CMK (cell line): ENCODE measurements at places on chromosomes 6 and 20.
A peak's percentile ranks its signal among the peaks of the same experiment; 100 is the strongest.

DNA sequence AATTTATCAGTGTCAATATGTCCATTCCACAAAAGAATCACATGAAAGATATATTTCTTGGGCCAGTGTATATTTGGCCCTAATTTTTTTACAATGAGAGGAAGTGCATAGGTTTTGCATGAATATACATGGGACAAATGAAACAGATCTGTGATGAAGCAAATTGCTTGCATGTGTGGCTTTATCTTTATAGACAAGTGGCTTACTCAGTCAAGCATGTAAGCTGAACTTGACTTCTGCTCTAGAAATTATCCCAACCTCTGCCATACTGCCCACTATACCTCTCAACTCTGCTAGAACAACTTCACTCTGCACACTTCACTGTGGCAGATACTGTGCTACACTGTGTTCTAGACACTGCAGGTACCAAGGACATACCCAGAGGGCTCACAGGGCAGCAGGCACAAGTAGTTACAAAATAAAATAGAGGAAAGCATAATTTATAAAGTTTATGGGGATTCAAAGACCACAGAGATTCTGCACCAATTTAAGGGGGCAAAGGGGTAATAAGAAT, 349.2 kb upstream of the HSF2 start:
- DNase-seq: no peak

DNA sequence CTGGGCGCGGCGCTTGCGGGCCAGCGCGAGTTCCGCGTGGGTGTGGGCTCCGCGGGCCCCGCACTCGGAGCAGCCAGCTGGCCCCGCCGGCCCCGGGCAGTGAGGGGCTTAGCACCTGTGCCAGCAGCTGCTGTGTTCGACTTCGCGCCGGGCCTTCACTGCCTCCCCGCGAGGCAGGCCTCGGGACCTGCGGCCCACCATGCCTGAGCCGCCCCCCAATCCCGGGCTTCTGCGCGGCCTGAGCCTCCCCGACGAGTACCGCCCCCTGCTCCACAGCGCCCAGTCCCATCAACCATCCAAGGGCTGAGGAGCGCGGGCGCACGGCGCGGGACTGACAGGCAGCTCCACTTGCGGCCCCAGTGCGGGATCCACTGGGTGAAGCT, 36.2 kb downstream of the RIOK1 start:
- DNase-seq: no peak

DNA sequence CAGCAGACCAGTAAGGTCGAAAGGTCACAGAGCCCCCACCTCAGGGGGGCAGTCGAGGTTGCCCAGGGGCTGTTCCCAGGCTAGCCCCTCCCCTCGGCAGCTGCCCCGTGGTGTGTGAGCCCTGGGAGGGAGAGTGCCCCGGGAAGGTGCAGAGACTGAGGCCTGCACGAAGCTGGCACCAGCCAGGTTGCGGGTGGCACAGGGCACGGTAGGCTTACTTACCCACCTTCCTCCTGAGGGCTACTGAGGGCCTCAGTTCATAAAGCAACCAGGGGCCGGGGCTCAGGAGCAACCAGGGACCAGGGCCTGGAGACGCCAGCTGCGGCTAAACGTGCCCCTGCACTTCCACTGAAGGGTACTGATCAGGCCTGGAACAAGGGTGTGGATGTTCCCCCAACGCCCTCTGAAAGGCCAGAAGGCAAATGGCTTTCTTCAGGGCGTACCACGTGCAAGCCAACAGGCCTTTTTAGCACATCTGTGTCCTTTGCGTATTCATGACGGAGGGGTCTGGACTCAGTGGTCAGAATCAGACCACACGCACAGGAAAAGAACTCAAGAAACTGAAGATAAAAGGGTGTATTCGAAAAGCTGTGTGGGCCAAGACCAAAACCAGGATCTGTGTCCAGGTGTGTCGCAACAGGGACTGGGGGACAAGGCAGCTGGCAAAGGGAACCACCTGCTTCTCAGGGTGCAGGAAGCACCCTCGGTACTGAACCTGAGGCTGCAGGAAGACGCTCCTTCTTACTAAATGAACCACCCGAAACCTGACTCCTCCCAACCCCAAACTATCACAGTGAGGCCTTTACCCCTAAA, 24.5 kb upstream of the TCFL5 start:
- no peak for DNase-seq

- no peak for DNase-seq
These were observed 11.6 kb upstream of the KCNG1 start for GRCh38 chr20:51034476-51034875.

GRCh38 chr20:34312544-34313217, 9.5 kb upstream of the AHCY start:
- DNase-seq: peak; percentile 81

- no peak for DNase-seq
These were observed 11.0 kb downstream of the GFRA4 start for GRCh38 chr20:3652221-3652620.

GRCh38 chr6:136534268-136534667, 16.0 kb downstream of the MAP7 start:
- DNase-seq: no peak

DNA sequence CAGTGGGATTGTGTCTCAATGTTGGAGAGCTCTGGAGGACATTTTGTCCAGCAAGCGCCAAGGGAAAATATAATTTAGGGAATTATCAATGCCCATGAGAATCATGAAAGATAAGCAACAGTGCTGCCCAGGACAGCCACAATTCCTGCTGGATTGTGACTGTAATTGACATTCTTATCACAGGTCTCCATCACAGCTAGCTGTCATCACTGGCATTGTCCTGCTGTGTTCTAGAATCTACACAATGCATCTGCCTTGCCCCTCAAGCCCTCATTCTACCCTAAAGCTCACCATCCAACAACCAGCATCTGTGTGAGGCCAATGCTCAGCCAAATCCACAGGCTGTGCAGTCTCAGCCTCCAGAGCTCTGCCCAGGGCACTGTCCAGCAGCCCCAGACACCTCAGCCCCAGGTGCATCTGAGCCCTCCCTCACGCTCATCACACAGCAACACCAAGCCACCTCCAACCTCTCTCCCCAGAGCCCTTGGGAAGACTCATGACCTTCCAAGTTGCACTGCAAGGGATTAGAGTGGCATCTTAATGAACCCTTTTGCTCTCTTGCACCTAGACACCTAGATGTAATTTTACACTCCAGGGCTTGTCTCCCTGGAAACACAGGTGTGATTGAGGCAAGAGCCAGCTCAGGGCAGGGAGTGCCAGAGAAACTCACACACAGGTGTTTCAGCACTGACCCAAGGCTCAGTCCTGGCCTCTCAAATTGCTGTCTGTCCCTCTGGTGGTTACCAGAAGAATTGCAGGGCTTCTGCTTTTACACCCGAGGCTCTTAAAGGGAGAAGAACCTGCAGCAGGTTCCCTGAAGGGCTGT, 85.2 kb upstream of the PHACTR3 start:
- no peak for DNase-seq

DNA sequence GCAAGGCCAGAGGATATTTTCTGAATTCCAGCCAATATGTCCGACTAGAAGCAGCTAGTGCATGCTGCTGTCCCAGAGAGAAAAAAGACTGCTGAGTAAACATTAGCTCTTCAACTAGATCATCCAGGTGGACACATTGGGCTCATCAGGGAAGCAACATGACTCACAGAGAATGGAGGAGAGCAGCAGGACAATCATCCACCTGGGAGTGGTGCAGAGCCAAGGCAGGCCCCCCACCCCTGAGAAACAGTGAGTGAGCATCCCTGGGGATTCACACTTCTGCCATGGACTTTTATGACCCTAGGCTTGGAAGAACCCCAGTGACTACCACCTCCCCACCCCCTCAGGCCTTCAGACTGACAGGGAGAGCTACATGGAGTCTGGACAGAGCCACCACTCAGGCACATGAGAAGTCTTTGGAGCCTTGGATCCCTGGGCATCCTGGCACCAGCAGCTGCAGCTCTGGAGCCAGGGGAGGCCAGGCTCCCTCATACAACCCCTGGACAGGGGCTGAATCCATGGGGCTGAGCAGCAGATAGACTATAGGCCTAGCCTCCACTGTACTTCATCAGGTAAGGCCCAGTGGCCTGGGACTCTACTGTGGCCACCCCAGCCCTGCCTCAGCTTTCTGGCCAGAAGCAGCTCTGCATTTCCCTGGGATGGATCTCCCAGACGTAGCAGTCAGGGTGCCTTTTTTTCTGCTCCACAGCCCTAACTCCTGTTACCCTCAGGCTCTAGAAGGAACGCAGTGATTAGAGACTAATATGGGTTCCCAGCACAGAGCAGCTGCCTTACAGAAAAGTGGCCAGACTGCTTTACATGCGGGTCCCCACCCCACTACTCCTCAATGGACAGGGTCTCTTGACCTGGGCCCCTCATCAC, 82.9 kb upstream of the RNF217 start:
- DNase-seq: no peak

DNA sequence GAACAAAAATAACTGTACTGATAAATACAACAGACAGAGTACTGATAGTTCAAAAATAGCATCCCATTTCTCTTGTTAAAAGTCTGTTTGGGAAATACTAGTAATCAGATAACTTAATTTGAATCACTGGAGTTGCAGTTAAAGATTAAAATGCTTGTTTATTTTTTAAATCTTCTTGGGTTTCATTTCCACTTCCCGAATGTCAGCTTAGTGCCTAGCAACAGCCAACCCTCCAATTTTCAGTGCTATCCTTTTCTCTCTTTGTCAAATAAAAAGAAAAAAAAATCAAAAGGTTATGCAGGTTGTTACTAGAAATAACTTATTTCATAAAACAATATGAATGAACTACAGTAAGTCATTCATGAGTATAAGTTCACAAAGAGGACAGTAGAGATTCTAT, 257.7 kb upstream of the STXBP5 start:
- no peak for DNase-seq

DNA sequence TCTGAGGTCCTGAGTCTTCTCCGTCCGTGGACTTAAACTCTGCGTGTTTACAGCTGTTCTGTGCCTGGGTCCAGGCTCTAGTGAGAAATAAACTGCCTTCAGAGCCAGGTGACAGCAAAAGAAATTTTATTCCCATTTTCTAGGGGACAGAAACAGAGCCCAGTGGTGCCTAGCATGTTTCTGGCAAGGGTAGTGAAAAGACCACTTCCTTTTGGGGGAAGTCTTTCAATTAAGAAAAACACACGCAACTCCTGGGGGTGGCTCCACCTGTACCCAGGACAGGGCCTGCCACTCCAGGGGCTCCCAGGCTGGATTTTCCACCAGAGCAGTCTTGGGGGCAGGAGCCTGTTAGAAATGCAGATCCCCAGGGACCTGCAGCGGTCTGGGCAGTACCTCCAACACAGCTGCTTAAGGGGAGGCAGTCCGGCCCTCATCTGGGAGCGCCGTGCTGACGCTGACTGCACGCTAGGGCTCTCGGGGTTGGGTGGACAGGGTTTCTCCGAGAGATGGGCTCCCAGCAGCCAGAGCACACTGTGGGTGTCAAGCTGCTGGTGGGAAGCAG, 23.0 kb upstream of the AVP start:
- DNase-seq: no peak

GRCh38 chr6:139135578-139136545, 982 bp downstream of the HECA start:
- DNase-seq: no peak

GRCh38 chr6:166361077-166361429, 18.7 kb upstream of the SFT2D1 start:
- no peak for DNase-seq

- no peak for DNase-seq
These were observed 3.1 kb upstream of the MRGBP start for GRCh38 chr20:62792940-62793756.

GRCh38 chr6:145960918-145961589, 3.1 kb downstream of the SHPRH start:
- DNase-seq: no peak

- no peak for DNase-seq
These were observed 210.4 kb upstream of the RNF24 start for GRCh38 chr20:4225745-4226144.

- DNase-seq: no peak
These were observed 15.6 kb downstream of the PPP1R10 start for GRCh38 chr6:30601436-30601814.

- no peak for DNase-seq
These were observed 105.0 kb downstream of the OLIG3 start for GRCh38 chr6:137389150-137389704.

DNA sequence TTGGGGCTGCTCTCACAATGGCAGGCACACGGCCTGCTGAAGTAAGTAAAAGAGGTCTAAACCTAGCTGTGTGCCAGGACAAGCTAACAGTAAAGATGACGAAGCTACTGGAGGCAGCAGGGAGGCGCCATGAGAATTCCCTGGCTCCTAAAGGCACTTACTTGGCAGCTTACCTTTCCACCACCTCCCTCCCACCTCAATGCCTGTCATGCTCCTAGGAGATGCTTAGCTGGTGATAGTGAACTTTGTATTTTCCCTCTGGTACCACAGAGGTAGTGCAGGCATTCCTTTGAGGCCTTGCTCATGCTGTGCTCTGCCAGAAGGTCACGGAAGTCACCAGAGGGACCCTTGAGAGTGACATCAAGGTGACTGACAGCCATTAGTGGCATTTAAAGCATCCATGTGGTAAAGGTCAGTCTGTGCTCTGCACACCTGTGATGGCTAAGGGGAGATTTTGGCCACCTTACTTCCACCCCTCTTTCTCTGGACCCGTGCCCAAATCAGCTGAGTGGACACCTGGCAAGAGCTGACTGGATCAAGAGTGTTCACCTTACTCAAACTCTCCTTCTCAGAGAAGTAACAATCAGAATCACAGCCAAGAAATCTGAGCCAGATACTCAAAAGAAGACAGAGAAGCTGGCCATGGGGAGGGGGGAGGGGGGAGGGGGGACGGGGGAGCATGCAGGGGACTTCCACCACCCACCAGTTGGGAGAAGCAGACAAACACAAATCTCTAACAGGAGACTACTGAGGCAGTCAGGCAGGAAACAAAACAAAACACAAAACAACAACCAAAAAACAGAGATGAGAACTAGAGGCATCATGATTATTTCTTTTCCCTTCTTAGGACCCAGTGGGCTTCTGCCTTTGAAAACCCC, 2.9 kb downstream of the FKBP1A start:
- DNase-seq: no peak

DNA sequence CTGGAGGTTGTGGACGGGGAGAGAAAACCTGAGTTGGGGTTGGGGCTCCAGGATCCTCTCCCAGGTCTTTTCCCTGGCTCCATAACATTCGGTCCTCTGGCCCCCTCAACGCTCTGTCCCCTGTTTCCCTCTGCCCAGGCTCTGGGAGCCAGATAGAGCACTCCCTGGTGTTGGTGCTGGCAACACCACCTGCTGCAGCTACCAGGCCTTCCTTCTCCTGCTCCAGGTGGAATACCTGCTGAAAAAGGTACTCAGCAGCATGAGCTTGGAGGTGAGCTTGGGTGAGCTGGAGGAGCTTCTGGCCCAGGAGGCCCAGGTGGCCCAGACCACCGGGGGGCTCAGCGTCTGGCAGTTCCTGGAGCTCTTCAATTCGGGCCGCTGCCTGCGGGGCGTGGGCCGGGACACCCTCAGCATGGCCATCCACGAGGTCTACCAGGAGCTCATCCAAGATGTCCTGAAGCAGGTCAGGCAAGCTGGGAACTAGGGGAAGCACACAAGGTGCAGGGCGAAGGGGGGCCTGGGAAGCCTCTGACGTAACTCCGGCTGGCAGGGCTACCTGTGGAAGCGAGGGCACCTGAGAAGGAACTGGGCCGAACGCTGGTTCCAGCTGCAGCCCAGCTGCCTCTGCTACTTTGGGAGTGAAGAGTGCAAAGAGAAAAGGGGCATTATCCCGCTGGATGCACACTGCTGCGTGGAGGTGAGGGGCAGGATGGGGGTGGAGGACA, 14.6 kb downstream of the DEF6 start:
- no peak for DNase-seq
